ENCODE measurements at places on chromosomes 7 and 10.

- DNase-seq, result no peak
Measured at GRCh38 chr7:86301301-86301700, 342.4 kb upstream of the GRM3 start.

DNA sequence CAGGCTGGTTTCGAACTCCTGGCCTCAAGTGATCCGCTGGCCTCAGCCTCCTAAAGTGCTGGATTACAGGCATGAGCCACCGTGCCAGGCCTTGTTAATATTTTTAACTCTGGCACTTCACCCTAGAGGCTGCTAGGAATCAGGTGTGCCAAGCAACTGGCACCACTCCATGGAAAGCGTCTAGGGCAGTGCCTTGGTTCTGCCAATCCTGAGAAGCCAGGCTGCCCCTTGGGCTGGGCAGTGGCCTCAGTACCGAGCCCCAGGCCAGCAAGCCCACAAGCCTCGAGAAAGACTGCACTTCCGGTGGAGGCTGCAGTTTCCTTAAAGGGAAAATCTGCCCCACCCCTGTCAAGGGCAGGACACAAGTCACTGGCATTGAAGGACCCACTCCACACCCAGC is 11.3 kb downstream of the ALKBH4 start:
- DNase-seq, result no peak

GRCh38 chr10:71999360-72000072 is 35.3 kb downstream of the CHST3 start:
- DNase-seq, result no peak

DNA sequence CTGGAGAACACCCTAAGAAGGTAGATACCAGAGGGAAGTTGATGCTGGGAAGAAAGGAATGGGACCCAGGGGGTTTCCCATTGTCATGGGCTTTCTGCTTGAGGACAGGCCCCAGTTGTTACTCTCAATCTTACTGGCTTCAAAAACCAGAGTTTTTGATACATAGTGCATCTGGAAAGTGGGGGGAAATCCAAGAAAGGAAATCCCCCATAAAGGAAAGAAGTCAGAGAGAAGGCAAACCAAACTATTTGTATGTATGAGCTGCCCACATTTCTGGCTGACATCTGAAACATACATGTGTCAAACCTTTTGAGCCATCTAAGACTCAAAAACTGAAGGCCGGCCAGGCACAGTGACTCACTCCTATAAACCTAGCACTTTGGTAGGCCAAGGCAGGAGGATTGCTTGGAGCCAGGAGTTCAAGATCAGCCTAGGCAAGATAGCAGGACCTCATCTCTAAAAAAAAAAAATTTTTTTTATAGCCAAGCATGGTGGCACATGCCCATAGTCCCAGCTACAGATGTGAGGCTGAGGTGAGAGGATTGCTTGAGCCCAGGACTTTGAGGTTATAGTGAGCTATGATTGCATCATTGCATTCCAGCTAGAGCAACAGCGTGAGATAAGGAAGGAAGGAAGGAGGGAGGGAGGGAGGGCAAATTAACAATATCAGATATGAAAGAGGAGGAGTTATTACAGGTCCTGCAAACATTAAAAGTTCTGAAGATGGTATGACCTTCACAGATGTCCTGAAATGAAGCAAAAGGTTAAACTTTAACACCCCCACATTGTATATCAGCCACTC is 6.7 kb upstream of the COA1 start:
- DNase-seq, result no peak

GRCh38 chr7:132424821-132425724 is 151.2 kb downstream of the PLXNA4 start:
- no peak for DNase-seq

GRCh38 chr7:50359995-50360925 is 55.7 kb downstream of the IKZF1 start:
- DNase-seq, result peak; percentile 48

- no peak for DNase-seq
Measured at GRCh38 chr10:71842856-71843686, 8.0 kb downstream of the PSAP start.

- no peak for DNase-seq
Measured at GRCh38 chr7:67847092-67847787, 850.6 kb downstream of the TYW1 start.

- DNase-seq, result no peak
Measured at GRCh38 chr10:3067118-3067858, at the start of gene PFKP. TSS of gene PFKP (plus strand) at chr10:3067548. CDS start at chr10:3067596, 48 bp downstream.

- DNase-seq, result no peak
Measured at GRCh38 chr7:46071601-46072000, 150.5 kb upstream of the IGFBP3 start.

- no peak for DNase-seq
Measured at GRCh38 chr7:73905360-73905759, 44.4 kb downstream of the TMEM270 start.

- DNase-seq, result no peak
Measured at GRCh38 chr7:84446991-84447480, 252.4 kb upstream of the SEMA3A start.

- no peak for DNase-seq
Measured at GRCh38 chr10:55742487-55742886, 618.6 kb downstream of the ZWINT start.

GRCh38 chr10:15096661-15097010 is 519 bp upstream of the RPP38 start:
- DNase-seq, result no peak

DNA sequence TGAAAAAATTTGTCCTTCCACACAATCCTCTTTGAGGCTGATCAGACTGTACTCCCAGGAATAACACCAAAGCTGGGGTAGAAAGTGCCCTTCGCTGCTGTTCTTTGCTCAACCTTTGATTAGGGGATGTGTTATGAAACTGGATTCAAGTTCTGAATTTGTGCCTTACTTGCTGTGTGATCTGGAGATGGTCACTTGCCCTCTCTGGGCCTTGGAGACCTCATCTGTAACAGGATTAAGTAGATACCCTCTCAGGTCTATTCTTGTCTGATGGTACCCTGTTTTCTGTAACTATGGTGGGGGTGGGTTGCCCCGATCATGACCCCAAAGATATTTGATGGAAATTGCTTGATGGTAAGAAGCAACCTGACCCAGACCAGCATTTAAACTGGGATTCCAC is 368.5 kb downstream of the PLXNA4 start:
- DNase-seq, result no peak

- no peak for DNase-seq
Measured at GRCh38 chr10:128958834-128959690, 508.0 kb upstream of the MGMT start.

DNA sequence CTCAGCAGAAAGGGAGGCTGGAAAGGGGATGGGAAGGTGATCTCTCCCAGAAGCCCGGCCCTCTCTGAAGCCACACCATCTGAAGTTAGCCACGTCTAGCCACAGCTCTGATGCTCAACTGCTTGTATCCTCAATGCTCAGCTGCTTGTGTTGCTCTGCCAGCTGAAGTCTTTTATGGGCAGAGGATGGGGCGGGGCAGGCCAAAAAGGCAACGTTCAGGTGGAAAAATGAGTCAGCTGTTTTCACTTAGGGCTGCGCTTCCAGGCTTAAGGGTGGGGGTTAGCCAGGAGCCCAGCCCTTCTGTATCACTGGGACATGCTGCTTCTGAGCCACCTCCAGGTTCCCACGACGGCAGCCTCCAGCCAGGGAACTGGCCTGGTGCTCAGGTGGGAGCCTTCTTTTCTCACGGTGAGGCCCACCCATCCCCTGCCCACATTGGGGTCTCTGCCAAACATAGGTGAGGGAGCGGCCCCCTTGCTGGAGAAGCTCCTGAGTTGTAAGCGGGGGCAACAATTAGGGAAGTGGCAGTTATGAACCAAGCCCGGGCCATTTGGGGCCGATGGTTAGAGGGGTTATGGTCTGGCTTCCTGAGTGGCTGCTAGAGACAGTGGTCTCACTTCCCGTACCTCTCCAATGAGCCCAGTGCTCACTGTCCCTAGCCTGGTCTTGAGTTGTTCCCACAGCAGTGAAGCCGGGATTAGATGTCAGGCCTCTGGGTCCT is 44.9 kb upstream of the CNPY1 start:
- DNase-seq, result no peak

DNA sequence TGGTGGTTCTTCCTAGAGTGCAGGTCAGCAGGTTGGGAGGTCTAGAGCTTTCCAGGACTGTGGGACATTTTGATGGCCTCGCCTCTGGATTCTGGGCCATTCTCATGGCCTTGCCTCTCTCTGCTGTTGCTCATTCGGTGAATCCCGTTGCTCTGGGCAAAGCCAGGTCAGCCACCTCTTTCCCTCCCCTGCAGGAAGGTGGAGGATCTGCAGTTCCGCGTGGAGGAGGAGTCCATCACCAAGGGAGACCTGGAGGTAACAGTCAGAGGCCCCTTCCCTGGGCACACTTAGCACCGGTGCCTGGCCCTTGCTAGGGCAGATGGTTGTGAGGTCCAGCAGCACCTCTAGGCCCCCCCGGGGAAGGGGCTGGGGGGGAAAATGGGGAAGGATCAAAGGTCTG is 74.9 kb downstream of the CLIP2 start:
- no peak for DNase-seq

- DNase-seq, result no peak
Measured at GRCh38 chr7:16636555-16637101, 8.9 kb downstream of the ANKMY2 start.

- no peak for DNase-seq
Measured at GRCh38 chr10:110137142-110137545, 70.3 kb upstream of the MXI1 start.

DNA sequence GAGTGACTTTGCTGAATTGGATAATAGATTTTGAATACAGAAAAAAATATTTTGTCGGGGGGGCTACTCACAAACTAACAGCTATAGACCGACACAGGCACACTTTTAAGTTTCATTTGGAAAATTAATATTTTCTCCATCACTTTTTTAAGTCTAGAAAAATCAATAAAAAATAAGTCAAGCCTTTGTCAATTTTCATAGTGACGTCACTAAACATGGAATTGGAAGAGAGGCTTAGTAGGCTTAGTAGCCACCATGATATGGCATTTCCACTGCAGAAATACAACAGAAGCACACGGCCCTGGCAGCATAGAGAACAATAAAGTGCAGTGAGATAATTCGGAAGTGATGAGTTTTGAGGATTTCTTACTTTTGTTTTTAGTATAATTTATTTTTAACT is 357.2 kb downstream of the RPS24 start:
- DNase-seq, result no peak

DNA sequence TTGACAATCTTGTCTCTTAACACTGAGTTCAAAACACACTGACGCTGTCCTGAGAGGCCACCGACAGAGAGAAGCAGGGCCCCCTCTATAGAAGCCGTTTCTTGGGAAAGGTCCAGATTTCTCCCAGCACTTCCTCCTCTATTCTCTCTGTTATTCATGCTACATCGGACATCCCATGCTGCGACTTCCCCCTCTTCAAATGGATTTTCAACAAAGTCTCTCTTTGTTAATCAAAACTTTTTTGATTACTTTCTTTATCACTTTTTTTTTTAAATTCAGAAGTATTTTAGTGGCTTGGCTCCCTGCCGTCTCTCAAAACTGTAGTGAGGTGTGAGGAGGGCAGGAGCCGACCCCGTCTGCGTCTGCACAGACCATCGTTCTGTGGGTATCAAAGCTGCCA is 298.9 kb upstream of the PITRM1 start:
- no peak for DNase-seq

DNA sequence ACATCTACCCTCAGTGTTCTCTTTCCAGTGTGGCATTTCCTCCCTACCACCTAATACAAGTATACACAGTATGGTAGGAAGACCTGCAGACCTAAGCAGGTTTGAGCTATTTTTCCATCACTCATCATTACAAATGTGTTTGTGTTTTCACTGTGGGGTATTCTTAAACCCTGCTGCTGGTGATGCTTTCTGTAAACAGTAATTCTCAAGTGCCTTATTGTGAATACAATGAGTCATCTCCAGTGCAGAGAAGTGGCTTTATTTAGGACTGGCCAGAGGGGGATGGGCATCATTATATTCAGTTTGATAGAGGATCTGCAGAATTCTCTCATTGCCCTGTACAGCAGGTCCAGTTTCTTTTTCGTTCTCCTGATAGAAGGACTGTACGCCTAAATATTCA is 63.7 kb downstream of the GRM8 start:
- DNase-seq, result no peak

- no peak for DNase-seq
Measured at GRCh38 chr10:58742141-58742540, 229.5 kb downstream of the BICC1 start.

DNA sequence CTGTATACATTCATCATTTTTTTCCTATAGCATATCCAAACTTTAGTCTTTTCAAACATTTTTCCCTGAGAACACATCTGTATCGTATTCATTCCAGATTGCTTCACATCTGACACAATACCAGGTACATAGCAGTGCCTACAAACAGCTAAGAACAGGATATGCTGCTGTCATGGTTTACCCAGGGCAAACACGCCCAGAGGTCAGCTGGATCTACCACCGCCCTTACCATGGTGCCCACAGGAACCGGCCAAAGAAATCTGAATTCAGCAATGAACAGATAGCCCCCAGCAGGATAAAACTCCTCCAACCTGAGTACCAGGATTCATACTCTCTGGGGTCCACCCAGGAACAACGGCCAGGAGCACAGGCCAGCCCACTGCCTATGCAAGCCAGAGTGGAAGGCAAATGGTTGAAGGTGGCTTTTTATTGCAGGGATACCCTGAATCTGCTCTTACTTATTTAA is 43.0 kb downstream of the TNS3 start:
- no peak for DNase-seq

GRCh38 chr7:44898039-44898438 is 12.7 kb upstream of the PURB start:
- no peak for DNase-seq

- DNase-seq, result no peak
Measured at GRCh38 chr7:128876127-128876526, 13.5 kb downstream of the ATP6V1F start.

DNA sequence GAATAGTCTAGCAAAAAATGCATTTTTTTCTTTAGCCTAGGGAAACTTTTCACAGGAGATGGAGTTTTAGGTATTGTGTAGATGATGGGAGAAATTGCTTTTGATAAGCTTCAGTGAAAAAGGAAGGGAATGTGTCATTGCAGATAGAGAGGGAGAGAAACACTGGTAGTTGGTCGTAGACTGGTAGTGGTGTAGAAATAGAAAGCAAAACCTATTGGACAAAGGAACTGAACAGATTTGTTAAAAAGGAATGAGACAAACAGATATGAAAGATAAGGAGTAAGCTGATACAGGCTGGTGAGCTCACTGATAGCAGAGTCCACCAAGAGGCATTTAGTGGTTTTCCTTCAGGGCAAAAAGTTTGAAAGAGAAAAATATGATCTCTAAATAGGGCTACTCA is 94.3 kb downstream of the ZEB1 start:
- no peak for DNase-seq

DNA sequence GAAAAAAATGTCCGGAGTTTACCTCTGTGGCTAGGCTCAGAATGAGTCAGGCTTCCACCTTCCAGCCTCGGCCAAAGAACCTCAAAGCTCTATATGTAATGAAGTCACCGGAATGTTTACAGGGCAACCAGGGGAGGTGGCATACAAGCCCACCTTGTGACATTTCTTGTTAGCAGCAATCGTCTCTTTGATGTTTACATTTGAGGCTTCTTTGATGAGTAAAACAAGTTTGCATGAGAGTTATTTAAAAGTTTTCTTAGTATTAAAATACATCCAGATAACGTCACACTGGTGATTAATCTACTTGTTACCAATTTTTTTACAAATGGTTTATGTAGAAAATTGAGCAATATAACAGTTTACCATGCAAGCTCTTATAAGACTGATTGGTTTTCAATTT is 133.1 kb upstream of the ADAM12 start:
- no peak for DNase-seq

- DNase-seq, result no peak
Measured at GRCh38 chr7:156897673-156898072, 4.7 kb upstream of the LMBR1 start.

Measured in stimulated activated CD8-positive, alpha-beta memory T cell treated with anti-CD3 and anti-CD28 coated beads, Interleukin-7, amount 100 ng/mL, for 1 hour (primary cell).